ENCODE measurements at places on chromosomes 3 and 15. TPM values are rescaled to one million over a fixed set of nuclear protein-coding genes. Genes with fewer than 3 reads are reported as not detected.
A peak's percentile ranks its signal among the peaks of the same experiment; 100 is the strongest.

- no peaks in the 10 kb centered on the region for H3K36me3 ChIP-seq
- no peaks in the 10 kb centered on the region for H3K27me3 ChIP-seq
- no peak overlapping the region for H3K27ac ChIP-seq
- DNase-seq = no peak
- H3K4me1 ChIP-seq = peaks cover 15% of the 10 kb centered on the region
Measured at GRCh38 chr3:103389356-103389755, 954.5 kb downstream of the ZPLD1 start.

DNA sequence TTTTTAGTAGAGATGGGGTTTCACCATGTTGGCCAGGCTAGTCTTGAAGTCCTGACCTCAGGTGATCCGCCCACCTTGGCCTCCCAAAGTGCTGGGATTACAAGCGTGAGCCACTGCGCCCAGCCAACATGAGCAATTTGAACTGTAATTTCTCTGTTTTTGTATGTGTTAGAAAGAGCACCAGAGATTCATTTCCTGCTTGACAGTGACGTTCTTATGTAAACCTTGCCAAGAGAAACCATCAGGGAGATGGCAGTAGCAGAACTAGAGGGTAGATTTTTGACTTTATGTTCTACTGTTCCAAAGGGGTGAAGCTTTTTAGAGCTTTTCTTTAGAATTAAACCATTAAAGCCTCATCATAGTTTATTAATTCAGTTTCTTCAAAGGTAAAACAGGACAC lies 148.1 kb upstream of the UMPS start:
- no peak for DNase-seq
- no peaks in the 10 kb centered on the region for H3K36me3 ChIP-seq

DNA sequence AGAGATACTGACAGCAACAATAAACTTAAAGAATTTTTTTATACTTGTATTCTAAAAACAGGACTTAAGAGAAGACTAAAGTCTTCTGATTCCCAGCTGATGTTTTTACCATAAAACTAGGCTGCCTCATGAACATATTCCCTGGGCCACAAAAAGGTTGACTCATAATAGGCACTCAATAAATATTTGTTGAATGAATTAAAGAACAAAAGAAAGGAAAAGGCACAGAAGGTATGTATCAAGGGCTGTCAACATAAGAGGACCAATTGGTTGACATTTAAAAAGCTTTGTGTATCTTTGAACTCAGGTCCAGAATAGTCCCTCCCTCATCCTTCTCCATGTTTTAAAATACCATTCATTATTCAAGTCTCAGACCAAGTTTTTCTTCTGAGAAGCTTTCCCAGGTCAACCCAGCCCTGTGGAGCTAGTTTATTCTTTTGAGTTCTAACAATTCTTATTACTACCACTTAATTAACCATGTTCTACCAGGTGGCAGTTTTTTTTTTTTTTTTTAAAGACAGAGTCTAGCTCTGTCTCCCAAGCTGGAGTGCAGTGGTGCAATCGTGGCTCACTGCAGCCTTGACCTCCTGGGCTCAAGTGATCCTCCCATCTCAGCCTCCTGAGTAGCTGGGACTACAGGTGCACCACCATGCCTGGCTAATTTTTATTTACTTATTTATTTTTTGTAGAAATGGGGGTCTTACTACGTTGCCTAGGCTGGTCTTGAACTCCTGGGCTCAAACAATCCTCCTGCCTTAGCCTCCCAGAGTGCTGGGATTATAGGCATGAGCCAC lies 17.5 kb upstream of the ARHGEF3 start:
- no peaks in the 10 kb centered on the region for H3K4me1 ChIP-seq
- H3K27me3 ChIP-seq = peaks cover 4% of the 10 kb centered on the region
- H3K27ac ChIP-seq = no peak overlapping the region
- no peaks in the 10 kb centered on the region for H3K36me3 ChIP-seq

DNA sequence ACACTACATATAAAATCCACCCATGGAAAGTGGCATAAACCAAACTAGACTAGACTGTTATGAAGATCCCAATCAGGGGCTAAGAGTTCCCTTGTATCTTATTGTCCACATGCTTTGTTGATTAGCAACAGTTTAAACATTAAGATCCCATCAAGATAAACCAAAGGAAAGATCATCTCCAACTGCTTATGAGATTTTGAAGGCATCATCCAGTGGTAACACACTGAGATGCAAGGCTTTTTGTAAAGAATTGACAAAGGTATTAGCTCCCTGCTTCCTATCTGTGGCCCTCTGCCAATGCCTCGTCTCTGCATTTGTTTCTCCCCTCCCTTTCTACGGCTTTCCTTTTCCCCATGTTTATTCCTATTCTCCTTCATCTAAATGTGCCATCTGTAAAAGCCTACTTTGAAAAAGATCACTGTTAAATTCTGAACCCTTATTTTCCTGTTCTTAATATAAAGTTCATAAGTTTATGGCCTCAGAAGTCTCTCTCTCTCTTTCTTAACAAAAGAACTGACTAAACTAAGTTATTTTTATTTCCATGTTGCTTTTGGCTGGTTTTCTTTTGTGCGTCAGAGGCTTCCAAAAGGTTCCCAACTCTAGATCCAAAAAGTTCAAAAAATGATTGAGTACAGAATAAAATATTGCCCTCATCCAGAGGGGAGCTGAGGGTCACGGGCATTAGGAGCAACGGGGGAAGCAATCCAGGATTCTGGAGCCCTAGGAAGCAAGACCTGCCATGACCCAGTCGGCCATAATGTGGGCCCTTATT lies 5.5 kb downstream of the PLD1 start:
- no peaks in the 10 kb centered on the region for H3K27me3 ChIP-seq
- peak overlapping the region; percentile 36 for H3K4me3 ChIP-seq
- peak overlapping the region; percentile 93 for H3K27ac ChIP-seq
- peaks cover 67% of the 10 kb centered on the region for H3K4me1 ChIP-seq
- H3K36me3 ChIP-seq = no peaks in the 10 kb centered on the region
- DNase-seq = no peak

DNA sequence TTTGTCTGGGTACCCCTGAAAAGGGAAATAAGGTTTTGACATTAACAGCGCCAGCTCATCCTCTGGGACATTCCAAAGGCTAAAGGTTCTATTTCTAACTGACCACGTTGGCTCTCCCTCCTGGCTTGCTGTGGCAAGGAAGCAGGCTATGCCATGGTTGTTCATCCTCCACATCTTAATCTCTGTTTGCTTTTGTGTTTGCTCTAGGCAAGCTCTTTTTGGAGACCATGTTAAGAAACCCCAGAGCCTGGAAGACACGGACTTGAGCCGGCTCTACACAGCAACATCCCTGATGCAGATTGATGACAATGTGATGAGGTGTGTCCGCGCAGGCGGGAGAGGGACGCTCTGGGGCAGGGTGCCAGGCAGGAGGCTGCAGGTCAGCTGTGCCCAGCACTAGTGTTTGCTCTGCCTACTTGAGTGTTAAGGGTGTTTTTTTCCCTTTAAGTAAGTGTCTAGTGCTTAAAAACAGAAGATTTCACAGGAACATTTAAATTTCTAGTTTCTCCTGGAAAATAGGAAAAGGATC lies 33.3 kb downstream of the RLBP1 start:
- H3K36me3 ChIP-seq = peaks cover 27% of the 10 kb centered on the region
- no peak overlapping the region for H3K27ac ChIP-seq

- no peak overlapping the region for H3K4me3 ChIP-seq
- H3K4me1 ChIP-seq = peaks cover 24% of the 10 kb centered on the region
- H3K27ac ChIP-seq = no peak overlapping the region
- no peaks in the 10 kb centered on the region for H3K27me3 ChIP-seq
- DNase-seq = no peak
Measured at GRCh38 chr3:73212683-73213082, 151.2 kb downstream of the EBLN2 start.

DNA sequence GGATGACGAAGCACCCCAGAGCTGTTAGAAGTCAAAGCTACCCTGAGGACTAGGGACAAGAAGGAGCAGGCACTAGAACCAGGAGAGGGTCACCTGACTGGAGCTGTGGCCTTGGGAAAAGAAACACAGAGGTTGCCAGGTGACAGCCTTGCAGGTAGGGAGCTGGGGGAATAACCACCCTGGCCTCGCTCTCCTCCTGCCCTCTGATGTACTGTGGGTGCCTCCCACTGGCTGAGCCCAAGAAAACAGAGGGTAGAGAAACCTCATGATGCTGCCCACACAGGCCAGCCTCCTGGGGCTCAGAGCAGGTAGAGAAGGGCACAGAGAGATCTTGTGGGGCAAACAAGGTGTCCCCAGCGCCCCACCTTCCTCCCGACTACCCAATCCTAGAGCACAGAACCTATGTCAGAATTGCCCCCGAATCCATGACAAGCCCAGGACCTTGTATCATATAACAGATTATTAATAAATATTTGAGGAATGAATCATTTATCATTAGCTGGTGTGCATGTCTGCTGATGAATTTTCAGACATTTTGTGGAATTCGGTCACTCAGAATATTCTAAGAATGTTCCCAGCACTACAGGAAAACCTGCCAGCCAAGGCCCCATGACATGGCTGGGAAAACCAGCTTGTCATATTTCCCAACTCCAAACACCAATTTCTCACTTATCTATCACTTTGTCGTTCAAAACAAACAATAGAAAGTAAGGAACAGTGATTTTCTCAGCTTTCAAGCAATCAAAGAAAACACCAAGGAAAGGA lies 59.8 kb upstream of the MEX3B start:
- no peak for DNase-seq
- H3K4me1 ChIP-seq = peaks cover 72% of the 10 kb centered on the region
- H3K27me3 ChIP-seq = no peaks in the 10 kb centered on the region
- H3K36me3 ChIP-seq = peaks cover 3% of the 10 kb centered on the region
- H3K27ac ChIP-seq = peak overlapping the region; percentile 100

DNA sequence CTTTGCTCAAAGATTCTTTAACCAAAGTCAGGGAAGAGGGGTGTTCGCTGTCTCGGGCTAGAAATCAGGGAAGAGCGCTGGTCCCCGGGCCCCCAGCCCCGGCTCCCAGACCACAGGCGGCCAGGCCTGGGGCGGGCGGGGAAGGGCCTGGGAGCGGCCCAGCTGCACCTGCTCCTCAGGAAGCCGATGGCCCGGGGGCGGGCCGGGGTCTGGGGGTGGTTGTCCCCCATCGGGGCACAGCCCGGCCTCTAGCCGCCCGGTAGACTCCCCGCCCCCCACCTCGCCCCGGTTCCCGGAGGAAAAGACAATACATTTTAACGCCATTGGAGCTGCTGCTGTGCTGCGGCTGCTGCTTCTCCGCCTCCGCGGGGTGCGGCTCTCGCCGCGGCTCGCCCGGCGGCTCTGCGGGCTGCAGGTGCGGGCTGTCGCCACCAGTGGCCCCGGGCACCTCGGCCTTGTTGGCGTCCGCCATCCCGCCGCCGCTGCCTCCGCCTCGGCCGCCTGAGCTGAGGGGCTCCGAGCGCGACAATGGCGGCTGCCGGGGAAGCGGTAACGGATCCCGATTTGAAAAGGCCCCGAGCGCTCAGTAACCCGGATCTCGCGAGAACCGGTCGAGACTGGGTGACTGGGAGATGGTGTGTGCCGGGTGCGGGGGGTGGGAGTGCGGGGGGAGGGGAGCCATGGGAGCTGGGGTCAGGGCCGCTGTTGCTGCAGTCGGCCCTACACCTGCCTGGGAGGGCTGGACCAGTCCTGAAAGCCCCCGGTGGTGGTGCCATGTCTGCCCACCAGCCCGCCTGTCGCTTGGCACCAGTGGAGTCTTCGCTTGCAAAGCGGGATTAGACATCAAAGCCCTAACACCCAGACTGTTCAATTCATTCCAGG lies at the start of gene MYEF2:
MYEF2 (minus strand) TSS at position 530 of the 882 bp plus-strand sequence; CDS start at position 472, 58 bp downstream.
- DNase-seq = peak; percentile 89
- peaks cover 7% of the 10 kb centered on the region for H3K27me3 ChIP-seq

- DNase-seq = no peak
- no peaks in the 10 kb centered on the region for H3K36me3 ChIP-seq
- no peak overlapping the region for H3K4me3 ChIP-seq
- no peaks in the 10 kb centered on the region for H3K27me3 ChIP-seq
Measured at GRCh38 chr3:168973206-168973605, 690.3 kb downstream of the MECOM start.

DNA sequence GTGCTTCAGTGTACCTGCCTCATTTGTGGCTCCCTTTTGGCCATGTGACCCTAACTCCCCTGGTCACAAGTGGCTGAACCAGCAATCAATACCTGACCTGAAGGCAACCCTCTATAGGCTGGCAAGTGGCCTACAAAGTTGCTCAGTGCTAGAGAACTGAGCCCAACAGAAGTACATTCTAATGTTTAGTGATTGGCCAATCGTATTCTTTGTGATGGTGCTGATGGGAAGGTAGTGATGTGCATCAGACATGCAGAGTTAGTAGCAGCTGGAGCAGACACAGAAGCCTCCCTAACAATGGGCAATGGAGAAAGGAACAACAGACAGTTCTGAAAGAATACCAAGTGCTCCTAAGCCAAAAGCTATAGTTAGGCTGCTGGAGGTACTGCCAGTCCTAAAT lies 10.4 kb upstream of the ATOSA start:
- H3K27me3 ChIP-seq = peaks cover 7% of the 10 kb centered on the region
- no peak overlapping the region for H3K27ac ChIP-seq
- no peaks in the 10 kb centered on the region for H3K4me1 ChIP-seq

DNA sequence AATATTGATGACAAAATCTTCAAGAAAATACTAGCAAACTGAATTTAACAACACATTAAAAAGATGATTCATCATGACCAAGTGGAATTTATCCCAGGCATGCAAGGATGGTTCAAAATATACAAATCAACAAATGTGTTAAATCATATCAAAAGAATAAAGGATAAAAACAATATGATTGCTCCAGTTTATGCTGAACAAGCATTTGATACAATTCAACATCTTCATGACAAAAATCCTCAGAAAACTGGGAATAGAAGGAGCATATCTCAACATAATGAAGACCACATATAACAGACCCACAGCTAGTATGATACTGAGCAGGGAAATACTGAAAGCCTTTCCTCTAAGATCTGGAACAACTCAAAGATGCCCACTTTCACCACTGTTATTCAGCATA lies 352.3 kb downstream of the PYDC2 start:
- no peaks in the 10 kb centered on the region for H3K4me1 ChIP-seq
- no peaks in the 10 kb centered on the region for H3K27me3 ChIP-seq
- peaks cover 10% of the 10 kb centered on the region for H3K36me3 ChIP-seq
- DNase-seq = no peak

DNA sequence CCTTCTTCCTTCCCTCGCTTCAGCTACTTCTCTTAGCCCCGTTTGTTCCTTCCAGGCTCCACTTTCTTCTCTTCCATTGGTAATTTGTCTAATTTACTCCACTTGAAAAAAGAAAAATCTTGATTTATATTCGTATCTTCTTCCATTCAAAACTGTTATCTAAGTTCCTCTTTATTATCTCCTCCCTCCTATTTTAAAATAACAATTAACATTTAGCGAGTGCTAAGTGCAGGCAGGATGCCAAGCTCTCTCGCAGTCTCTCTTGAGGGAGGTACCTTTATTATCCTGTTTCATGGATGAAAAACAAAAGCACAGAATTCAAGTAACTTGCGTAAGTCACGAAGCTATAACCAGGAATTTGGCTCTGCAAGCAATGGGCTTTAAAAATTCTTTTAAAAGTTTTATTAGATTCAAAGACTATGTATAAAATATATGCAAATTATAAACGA lies 418.9 kb upstream of the NAALADL2 start:
- H3K27me3 ChIP-seq = peaks cover 4% of the 10 kb centered on the region
- no peaks in the 10 kb centered on the region for H3K36me3 ChIP-seq
- peak overlapping the region; percentile 84 for H3K4me3 ChIP-seq
- no peak for DNase-seq
- peaks cover 24% of the 10 kb centered on the region for H3K4me1 ChIP-seq

The UBAP1L gene
- 2.5 TPM for total RNA-seq

The HIGD2B gene
- not detected for total RNA-seq

The RYR3 gene
- 0.21 TPM for total RNA-seq

The KCNMB2 gene
- 0.27 TPM for total RNA-seq

The CCR2 gene
- not detected for total RNA-seq

Measured in chondrocyte (in vitro differentiated cells).